ENCODE measurements at places on chromosomes 5 and 9. TPM values are rescaled to one million over a fixed set of nuclear protein-coding genes. Genes with fewer than 3 reads are reported as not detected.

Gene DAB2IP
- polyA plus RNA-seq, result 40.0 TPM

GRCh38 chr9:112084334-112084733 is 90.8 kb downstream of the SUSD1 start:
- no peak for DNase-seq

DNA sequence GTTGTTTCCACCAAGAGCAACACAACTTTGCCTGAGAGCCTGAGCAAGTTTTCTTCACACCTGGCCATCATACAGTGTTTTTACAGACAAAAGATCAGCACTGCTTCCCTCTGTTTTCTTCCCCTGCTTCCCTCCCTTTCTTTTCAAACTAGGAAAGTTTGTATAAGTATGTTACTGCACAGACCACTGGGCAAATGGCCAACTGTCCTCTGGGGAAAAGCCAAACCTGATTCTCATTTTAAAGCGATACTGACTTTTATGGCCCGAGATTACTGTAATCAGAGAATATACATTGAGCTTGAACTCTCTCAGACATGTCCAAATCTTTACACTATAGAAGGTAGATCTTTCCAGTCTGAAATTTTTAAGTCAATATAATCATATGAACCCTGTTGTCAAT is 415.0 kb downstream of the NFIB start:
- DNase-seq, result peak; percentile 28

DNA sequence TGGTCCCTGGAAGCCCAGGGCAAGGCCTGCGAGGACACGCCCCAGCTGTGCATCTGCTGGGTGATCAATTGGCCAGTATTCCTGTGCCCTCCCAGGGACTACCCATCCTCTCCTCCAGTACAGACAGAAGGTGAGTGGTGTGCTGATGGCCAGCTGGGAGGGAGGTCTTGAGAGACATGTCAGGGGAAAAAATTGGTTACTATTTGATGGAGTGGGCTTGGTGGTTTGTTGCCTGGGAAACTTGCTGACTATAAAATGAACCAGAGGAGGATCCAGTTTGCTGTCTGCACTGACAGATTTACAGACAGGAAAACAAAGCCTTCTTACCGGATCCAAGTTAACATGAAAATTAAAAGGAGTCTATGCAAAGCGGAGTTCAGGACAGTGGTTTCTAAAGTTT is 40.3 kb downstream of the MAP1B start:
- no peak for DNase-seq

- peak; percentile 42 for DNase-seq
These were observed 9.1 kb downstream of the TYRP1 start for GRCh38 chr9:12702160-12702758.

DNA sequence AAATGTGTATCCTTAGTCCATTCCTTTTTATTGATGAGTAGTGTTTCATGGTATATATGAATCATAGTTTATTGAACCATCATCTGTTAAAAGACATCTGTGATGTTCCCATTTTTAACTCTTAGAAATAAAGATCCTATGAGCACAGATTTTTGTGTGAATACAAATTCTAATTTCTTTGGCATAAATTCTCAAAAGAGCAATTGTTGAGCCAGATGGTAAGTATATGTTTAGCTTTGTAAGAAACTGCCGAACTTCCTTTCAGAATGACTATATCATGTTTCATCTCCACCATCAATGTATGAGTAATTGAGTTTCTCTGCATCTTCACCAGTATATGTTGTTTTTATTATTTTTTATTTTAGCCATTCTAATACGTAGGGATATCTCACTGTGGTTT is 526.4 kb downstream of the CDH10 start:
- DNase-seq, result no peak

DNA sequence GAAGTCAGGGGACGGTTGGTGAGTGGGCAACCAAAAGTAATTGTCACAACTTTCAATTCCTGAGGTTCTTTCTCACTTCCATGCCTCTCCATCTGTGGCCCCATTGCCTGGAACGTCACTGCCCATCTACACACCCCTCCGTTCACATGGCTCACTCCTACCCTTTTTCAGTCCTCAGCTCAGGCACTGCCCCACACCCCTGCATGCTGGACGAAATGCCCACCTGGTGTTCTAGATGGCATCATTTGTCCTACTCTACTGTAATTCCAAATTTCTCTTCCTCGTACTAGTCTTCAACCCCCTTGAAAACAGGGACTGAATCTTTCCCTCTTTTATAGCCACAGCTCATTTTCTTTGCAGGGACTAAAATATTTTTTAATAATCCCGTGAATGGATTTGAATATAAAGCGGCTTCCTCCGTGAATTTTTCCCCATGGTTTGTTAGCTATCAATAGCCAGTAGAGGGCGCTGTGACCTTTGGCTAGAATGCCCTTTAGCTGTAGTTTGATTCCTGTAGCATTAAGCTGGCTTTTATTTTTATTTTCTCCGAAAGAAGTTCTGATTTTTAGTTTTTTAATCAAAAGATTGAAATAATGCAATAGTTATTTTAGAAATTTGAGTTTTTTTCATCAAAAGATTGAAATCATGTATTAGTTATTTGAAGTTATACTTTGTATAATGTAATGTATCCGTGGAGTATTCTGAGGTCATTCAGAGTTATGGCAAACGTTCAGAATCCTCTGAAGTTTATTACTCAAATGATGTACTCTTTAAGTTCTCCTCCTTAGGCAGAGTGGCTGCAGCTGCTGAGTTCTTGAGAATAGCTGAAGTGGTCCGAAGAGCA is 232.1 kb downstream of the SH3GL2 start:
- peak; percentile 74 for DNase-seq

Gene ANKRD20A1
- polyA plus RNA-seq, result 2.5 TPM

Gene FGF1
- 18.9 TPM for polyA plus RNA-seq

Gene SHROOM1
- polyA plus RNA-seq, result 20.9 TPM

DNA sequence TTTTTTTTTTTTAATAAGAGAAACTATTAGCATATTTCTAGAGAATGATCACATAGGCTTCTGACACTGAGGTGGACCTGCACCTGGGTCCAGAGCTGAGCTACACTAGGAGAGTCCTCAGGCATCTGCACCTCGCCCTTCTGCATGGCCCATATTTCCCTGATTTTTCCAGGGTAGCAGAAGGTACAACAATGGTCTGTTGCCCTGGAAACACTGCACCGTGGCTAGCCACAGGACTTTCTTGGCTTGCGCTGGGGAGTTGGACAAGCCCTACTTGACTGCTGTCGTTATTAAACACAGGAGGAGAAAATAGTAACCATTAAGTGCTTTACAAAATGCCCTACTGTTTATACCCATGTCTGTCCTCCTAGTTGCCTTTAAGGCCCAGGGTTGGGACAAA is 615.7 kb upstream of the MEF2C start:
- no peak for DNase-seq

Gene GPRIN1
- polyA plus RNA-seq, result 2.3 TPM

- DNase-seq, result no peak
These were observed 88.9 kb upstream of the PRR16 start for GRCh38 chr5:120375248-120375647.

- peak; percentile 91 for DNase-seq
These were observed 85.2 kb upstream of the ZBTB43 start for GRCh38 chr9:126719618-126720031.

Gene GLE1
- 29.5 TPM for polyA plus RNA-seq

- DNase-seq, result no peak
These were observed 12.1 kb upstream of the RIMOC1 start for GRCh38 chr5:41892031-41892430.

GRCh38 chr9:128484686-128485413 is 19.7 kb upstream of the GLE1 start:
- DNase-seq, result no peak

DNA sequence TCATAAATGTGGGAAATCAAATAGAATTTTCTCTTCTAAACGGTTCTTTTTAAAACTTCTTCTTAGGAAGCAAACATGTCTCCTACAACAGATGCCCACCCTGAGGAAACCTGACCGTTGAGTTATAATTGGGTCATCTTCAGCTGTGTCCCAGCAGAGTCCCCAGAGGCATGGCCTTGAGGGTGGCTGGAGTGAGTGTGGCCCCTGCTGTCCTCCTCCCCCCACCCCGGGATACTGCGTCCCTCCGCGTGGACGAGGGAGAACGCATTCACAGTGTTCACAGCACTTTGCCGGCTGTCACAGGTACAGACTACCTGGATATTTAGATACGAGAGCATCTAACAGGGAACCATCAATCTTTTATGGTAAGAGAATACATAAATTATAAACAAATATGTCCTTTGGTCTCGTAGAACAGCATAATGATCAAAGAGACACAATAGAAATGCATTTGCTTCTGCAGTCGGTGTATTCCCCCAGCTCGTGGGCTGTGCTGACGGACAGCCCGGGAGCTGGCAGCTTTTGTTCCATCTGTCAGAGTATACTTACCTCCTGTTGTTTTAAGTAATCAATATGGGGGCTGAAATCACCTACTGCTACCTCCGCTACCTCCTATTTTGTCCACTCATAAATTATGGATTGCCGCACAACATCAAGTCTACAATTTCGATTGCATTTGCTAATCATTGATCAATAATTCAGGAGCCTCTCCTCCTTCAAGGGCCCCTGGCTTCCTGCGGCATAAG is 214.7 kb downstream of the IRX2 start:
- no peak for DNase-seq

DNA sequence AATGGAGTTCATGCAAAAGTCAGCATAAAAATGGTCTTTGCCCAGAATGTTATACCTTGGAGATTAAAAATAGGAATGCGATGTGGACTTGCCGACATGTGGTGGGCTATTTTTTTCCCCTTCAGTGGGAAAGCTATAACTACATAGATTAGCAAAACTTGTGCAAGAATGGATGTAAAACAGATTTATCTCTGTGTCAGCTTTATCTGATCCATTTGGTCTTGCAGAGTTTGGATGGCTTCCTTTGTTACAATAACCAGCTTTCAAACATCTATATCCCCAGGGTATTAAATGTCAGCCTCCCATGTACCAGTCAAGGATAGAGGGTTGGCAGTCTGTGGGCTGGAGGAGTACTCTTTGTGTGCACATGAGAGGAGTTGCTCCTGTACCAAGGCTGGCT is 284.9 kb downstream of the TMEM38B start:
- no peak for DNase-seq

Measured in renal pelvis (tissue), 12 donors.